Activated CD8-positive, alpha-beta memory T cell treated with anti-CD3 and anti-CD28 coated beads for 1 hour (primary cell): ENCODE measurements at places on chromosomes 7 and 10.

GRCh38 chr10:17383801-17384555 lies 70.4 kb downstream of the ST8SIA6 start:
- DNase-seq, result no peak

- no peak for DNase-seq
These were observed 152.7 kb downstream of the ANK3 start for GRCh38 chr10:60236869-60237524.

DNA sequence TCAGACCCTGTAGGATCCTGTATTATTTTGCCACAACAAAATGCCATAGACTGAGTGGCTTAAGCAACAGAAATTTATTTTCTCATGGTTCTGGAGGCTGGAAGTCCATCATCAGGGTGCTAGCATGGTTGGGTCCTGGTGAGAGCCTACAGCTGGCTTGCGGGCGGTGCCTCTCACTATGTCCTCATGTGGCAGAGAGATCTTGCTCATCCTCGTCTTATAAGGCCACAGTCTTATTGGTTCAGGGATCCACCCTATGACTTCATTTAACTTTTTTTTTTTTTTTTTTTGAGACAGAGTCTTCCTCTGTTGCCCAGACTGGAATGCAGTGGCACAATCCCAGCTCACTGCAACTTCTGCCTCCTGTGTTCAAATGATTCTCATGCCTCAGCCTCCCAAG lies 90.9 kb downstream of the LSM5 start:
- DNase-seq, result no peak

DNA sequence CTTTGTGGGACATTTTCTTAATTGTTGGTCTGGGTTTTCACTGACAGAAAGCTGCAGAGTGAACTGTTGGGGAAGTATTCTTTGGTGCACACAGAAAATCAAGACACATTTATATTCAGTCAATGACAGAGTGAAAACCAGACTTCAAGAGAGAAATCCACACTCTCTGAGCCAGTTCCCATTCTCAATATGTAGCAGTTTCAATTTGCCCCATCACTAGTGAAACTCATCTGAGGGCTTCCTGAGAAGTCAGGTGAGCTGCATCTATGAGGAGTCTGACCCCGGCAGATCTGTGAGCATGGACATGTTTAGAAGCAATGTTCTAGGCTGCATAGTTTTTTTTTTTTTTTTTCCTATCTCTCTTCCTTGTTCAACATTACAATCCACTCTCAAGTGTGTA lies 163.7 kb upstream of the AHR start:
- DNase-seq, result no peak

GRCh38 chr10:99981581-99982199 lies 28.1 kb downstream of the DNMBP start:
- DNase-seq, result no peak

GRCh38 chr10:109203646-109204353 lies 719.5 kb downstream of the XPNPEP1 start:
- DNase-seq, result no peak

DNA sequence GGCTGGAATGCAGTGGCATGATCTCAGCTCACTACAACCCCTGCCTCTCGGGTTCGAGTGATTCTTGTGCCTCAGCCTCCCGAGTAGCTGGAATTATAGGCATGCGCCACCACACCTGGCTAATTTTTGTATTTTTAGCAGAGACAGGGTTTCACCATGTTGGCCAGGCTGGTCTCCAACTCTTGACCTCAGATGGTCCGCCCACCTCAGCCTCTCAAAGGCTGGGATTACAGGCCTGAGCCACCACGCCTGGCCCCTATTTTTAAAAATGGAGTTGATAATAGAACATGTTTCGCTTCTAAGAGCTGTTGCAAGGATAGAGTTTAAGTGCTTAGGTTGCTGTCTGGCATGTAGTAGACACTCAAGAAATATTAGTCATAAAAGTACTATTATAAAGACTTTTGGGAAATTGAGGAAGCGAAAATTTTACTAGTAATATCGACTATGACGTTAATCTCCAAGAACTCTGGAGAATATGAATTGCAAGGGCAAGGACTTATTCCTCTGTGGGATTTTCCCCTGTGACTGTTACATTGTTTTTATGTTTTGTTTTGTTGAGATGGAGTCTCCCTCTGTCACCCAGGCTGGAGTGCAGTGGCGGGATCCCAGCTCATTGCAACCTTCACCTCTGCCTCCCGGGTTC lies 7.9 kb downstream of the GTF2I start:
- DNase-seq, result no peak

DNA sequence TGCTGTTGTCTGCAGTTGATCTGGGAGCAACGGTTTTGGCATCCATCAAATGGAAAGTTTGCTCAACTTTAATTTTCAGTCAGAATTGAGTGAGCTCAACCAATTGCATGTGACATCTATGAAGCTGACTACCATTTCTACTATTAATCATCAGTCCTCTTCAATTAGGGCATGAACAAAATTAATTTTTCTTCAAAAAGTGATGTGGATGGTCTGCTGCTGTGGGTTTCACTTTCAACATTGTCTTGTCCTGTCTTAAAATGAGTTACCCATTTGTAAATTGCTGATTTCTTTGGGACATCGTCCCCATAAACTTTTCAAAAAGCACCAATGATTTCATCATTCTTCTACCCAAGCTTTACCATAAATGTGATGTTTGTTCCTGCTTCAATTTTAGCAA lies 176.7 kb upstream of the LRRN3 start:
- DNase-seq, result no peak

DNA sequence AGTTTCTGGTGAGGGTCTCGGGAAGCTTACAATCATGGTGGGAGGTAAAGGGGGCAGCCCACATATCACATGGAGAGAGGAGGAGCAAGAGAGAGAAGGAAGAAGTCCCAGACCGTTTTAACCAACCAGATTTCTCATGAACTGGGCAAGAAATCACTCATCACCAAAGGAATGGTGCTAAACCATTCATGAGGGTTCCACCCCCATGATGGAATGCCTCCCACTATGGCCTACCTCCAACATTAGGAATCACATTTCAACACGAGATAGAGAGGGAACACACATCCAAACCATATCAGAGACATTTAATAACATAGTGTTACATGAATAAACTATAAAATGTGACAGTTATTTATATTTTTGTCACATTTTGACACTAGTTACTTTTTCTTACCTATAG lies 214.8 kb upstream of the MAGI2 start:
- no peak for DNase-seq

GRCh38 chr10:127694580-127695193 lies 42.3 kb upstream of the FOXI2 start:
- no peak for DNase-seq

DNA sequence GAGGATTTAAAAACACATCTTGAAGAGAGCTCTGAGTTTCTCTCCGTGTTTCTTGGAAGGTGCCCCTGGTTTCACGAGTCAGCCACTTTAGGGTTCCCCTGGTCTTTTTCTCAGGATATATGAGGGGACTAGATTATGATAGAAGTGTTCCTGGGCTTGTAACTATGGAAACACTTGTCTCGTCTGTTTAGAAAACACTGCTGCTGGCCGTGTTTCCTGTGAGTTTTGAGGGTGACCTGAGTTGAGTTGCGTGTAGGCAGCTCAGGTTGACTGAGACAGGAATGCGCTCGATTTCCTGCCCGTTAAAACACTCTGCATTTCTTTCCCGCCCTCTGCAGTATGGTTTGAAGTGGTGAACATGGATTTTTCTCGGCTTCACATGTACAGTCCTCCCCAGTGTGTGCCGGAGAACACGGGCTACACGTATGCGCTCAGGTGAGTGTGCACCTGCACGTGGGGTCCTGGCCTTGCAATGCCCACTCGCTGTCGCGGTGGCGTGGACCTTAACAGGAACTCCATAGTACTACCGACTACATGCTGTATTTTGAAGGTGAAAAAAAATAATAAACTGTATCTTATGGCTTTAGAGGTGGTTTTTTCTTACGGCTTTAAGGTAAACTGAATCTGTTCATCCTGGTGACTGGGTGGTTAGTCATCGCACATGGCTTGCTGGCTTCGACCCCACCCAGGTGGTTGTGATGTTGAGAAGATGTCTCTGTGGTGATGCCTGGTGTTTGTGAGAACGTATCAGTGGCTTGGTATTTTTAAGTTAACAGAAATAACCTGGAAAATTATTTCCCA lies at the start of gene SUN1:
Gene SUN1, plus strand, starts transcription at position 310 of the 801 bp plus-strand sequence. Its CDS starts 49 bp downstream, at position 359.
- peak; percentile 51 for DNase-seq
